Body of pancreas (tissue), 4 donors: ENCODE measurements at places on chromosomes 7 and 10.
A peak's percentile ranks its signal among the peaks of the same experiment; 100 is the strongest.

GRCh38 chr10:129472696-129473555 is 5.9 kb downstream of the MGMT start:
- H3K27me3 ChIP-seq: no peaks in the 10 kb centered on the region
- H3K27ac ChIP-seq: no peak overlapping the region
- H3K4me1 ChIP-seq: peaks cover 20% of the 10 kb centered on the region
- H3K4me3 ChIP-seq: no peak overlapping the region
- no peak for DNase-seq

- H3K4me1 ChIP-seq: no peaks in the 10 kb centered on the region
- no peaks in the 10 kb centered on the region for H3K27me3 ChIP-seq
- DNase-seq: no peak
- no peak overlapping the region for H3K27ac ChIP-seq
Measured at GRCh38 chr7:102312317-102312716, 25.6 kb downstream of the SH2B2 start.

- no peak overlapping the region for H3K27ac ChIP-seq
- H3K4me1 ChIP-seq: no peaks in the 10 kb centered on the region
- H3K36me3 ChIP-seq: no peaks in the 10 kb centered on the region
- H3K4me3 ChIP-seq: no peak overlapping the region
- DNase-seq: no peak
Measured at GRCh38 chr7:121744319-121744718, 128.6 kb upstream of the PTPRZ1 start.

GRCh38 chr10:105834261-105835059 is 1193.4 kb downstream of the SORCS3 start:
- no peaks in the 10 kb centered on the region for H3K36me3 ChIP-seq
- H3K4me3 ChIP-seq: no peak overlapping the region
- no peaks in the 10 kb centered on the region for H3K27me3 ChIP-seq
- no peaks in the 10 kb centered on the region for H3K4me1 ChIP-seq
- H3K27ac ChIP-seq: no peak overlapping the region

GRCh38 chr7:155452505-155453295 is 5.2 kb upstream of the EN2 start:
- peaks cover 48% of the 10 kb centered on the region for H3K4me1 ChIP-seq
- no peak for DNase-seq
- H3K27ac ChIP-seq: no peak overlapping the region

DNA sequence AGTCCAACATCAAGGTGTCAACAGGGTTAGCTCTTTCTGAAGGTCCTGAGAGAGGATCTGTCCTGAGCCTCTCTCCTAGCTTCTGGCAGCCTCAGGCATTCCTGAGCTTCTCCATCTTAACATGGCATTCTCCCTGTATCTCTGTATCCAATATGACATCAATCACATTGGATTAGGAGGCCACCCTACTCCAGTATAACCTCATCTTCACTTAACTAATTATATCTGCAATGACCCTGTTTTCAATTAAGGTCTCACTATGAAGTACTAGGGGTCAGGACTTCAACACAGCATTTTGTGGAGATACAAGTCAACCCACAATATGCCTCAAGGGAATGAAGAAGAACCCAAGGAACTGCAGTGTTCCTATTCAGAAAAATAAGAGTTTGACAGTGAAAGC is 133.8 kb downstream of the RELN start:
- no peak overlapping the region for H3K4me3 ChIP-seq
- no peak for DNase-seq
- H3K36me3 ChIP-seq: no peaks in the 10 kb centered on the region
- H3K27ac ChIP-seq: no peak overlapping the region

GRCh38 chr10:20535897-20536881 is 360.9 kb downstream of the NEBL start:
- no peak overlapping the region for H3K27ac ChIP-seq
- no peak for DNase-seq
- H3K36me3 ChIP-seq: no peaks in the 10 kb centered on the region
- H3K4me1 ChIP-seq: no peaks in the 10 kb centered on the region
- no peaks in the 10 kb centered on the region for H3K27me3 ChIP-seq

GRCh38 chr7:129742256-129742655 is 130.7 kb downstream of the NRF1 start:
- no peaks in the 10 kb centered on the region for H3K36me3 ChIP-seq
- H3K27me3 ChIP-seq: no peaks in the 10 kb centered on the region

- H3K4me1 ChIP-seq: peaks cover 30% of the 10 kb centered on the region
- H3K27me3 ChIP-seq: no peaks in the 10 kb centered on the region
- no peak overlapping the region for H3K4me3 ChIP-seq
- no peaks in the 10 kb centered on the region for H3K36me3 ChIP-seq
- no peak overlapping the region for H3K27ac ChIP-seq
Measured at GRCh38 chr10:61832866-61833481, 68.5 kb upstream of the ARID5B start.

DNA sequence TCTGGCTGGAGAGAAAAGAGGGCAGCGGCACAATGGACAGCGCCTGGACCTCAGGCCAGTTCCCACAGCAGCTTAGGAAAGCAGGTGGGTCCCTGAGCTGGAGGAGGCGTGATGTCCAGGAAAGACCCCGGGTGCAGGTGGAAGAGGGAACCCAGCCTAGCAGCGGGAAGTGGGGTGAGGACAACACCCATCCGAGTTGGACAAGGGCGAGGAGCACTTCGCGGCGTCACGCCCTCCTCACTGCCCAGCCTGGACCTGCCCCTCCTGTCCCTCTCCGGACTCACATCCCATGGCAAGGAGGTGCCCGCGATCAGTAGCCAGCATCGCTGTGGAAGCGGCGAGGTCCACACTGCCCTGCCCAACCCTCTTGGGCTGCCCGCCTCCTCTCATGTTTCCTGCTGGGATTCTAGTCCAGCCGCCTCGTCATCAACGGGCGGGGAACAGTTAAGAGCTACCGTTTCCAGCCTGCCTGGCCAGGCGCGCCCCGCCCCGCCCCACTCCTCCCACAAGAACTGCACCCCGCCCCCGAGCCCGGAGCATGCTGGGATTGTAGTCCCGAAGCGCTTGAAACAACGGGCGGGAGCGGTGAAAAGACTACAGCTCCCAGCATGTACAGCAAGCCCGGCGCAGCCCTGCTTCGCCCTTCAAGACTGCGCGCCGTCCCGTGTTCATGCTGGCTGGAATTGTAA is 930.6 kb upstream of the ZNF722 start:
- no peak overlapping the region for H3K4me3 ChIP-seq
- H3K27ac ChIP-seq: no peak overlapping the region
- no peaks in the 10 kb centered on the region for H3K27me3 ChIP-seq
- no peaks in the 10 kb centered on the region for H3K36me3 ChIP-seq
- peak; percentile 13 for DNase-seq
- no peaks in the 10 kb centered on the region for H3K4me1 ChIP-seq

DNA sequence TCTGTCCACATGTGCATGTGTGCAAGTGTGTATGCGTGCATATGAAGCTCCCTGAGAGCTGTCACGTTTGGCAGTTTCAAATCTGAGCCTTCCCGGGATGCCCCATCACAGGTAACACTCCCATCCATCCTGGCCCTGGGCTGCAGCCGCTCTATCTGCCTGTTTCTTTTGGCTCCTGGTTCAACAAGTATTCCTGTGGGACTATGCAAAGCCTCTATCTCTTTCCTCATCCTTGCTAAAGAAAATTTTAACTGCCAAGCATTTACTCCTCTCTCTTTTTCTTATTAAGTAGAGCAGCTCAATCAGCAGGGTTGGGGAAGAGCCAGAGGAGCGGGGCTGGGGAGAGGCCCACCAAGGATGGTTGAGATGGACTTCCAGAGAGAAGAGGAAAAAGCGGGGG is 24.4 kb upstream of the PDCD4 start:
- H3K27ac ChIP-seq: peak overlapping the region; percentile 96
- peaks cover 92% of the 10 kb centered on the region for H3K4me1 ChIP-seq
- no peak for DNase-seq
- no peaks in the 10 kb centered on the region for H3K27me3 ChIP-seq

DNA sequence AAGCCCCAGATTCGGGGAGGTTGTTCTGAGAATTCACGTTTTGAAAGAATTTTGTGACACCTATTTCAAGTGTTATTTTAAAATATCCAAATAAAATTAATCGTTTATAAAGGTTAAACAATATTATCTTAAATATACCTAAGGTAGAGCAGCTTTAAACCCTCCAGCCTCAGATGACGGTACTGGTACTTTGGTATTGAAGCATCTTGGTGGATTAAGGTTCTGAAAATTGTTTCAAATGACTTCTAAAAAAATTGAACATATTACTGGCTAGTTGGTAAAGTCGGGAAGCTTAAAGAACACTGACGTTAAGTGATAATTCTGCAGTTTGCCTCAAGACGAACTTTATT is 392 bp upstream of the HUS1 start:
- peak overlapping the region; percentile 65 for H3K4me3 ChIP-seq
- H3K4me1 ChIP-seq: peaks cover 11% of the 10 kb centered on the region
- H3K27me3 ChIP-seq: no peaks in the 10 kb centered on the region
- peaks cover 21% of the 10 kb centered on the region for H3K36me3 ChIP-seq

DNA sequence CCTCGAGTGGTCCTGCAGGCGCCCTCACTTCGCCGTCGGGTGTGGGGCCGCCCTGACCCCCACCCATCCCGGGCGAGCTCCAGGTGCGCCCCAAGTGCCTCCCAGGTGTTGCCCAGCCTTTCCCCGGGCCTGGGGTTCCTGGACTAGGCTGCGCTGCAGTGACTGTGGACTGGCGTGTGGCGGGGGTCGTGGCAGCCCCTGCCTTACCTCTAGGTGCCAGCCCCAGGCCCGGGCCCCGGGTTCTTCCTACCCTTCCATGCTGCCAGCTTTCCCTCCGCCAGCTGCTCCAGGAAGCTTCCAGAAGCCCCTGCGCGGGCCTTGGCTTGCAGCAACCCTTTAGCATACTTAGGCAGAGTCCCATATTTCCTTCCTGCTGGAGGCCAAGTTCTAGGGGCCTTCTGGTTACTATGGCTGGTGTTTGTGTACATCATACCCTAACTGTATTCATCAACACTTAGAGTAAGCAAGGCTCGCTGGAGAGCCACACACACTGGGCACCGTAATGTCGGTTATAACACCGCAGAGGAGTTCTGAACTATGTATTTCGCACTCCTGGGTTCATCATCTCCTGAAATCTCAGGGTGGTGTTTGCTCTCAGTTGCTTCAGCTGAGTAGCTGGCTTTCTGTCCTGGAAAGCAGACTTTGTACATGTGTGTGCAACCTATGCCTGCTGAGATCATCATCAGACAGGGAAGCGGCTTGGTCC is 471 bp downstream of the MGMT start:
- DNase-seq: peak; percentile 36
- H3K4me3 ChIP-seq: peak overlapping the region; percentile 80
- H3K4me1 ChIP-seq: peaks cover 33% of the 10 kb centered on the region
- no peaks in the 10 kb centered on the region for H3K36me3 ChIP-seq
- H3K27me3 ChIP-seq: no peaks in the 10 kb centered on the region
- H3K27ac ChIP-seq: peak overlapping the region; percentile 54

GRCh38 chr10:94065787-94066186 is 72.1 kb downstream of the PLCE1 start:
- DNase-seq: no peak
- H3K4me3 ChIP-seq: no peak overlapping the region
- no peaks in the 10 kb centered on the region for H3K27me3 ChIP-seq

DNA sequence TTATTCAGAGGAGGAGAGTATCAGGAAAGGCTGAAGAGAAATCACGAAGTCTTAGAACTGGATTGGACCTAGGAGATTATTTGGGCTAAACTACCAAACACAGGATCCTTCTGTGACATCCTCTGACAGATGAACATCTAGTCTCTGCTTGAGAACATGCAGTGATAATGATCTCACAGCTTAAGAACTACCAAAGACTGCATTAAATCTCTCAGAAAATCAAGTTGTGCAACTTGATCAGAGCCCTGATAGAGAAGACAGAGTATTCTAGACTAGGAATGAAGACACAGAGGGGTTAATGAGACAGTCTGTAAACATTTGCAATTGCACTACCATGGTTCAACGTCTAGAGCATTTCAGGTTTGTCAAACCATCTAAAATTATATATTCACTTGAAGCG is 37.1 kb upstream of the AGBL3 start:
- no peak for DNase-seq
- no peak overlapping the region for H3K27ac ChIP-seq
- no peaks in the 10 kb centered on the region for H3K36me3 ChIP-seq
- H3K27me3 ChIP-seq: no peaks in the 10 kb centered on the region
- H3K4me3 ChIP-seq: no peak overlapping the region
- H3K4me1 ChIP-seq: no peaks in the 10 kb centered on the region

GRCh38 chr10:42753126-42753506 is 29.5 kb upstream of the BMS1 start:
- DNase-seq: peak; percentile 81
- H3K4me3 ChIP-seq: no peak overlapping the region
- H3K4me1 ChIP-seq: peaks cover 34% of the 10 kb centered on the region

- H3K4me1 ChIP-seq: peaks cover 10% of the 10 kb centered on the region
- no peak within 1 kb of the TSS for H3K27ac ChIP-seq
- no peaks in the 10 kb centered on the region for H3K36me3 ChIP-seq
Measured at GRCh38 chr7:48035301-48035966, at the start of gene C7orf57. Gene C7orf57 (plus strand): TSS chr7:48035543. CDS start chr7:48036309, 766 bp downstream.

DNA sequence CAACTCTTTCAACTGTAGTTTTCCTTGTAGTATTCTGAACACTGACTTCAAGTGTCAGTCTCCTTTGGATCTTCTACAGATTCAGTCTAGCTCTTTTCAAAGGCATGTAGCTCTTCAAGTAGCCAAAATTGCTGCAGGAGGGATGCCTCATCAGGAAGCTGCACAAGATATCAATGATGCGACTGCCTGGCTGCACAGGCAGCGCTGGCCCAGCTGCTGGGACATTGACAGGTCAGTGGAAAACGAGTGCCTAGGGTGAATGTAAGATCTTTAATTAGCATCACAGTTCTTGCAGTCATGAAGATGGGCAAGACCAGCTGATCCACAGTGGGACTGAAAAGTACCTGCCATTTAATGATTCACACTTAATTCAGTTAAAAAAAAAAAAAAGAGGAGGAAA is 167.6 kb downstream of the ANK3 start:
- no peaks in the 10 kb centered on the region for H3K27me3 ChIP-seq
- no peaks in the 10 kb centered on the region for H3K36me3 ChIP-seq
- H3K4me3 ChIP-seq: no peak overlapping the region

GRCh38 chr10:71289421-71290130 is 29.5 kb upstream of the SLC29A3 start:
- peaks cover 9% of the 10 kb centered on the region for H3K4me1 ChIP-seq
- H3K27me3 ChIP-seq: no peaks in the 10 kb centered on the region
- DNase-seq: no peak

DNA sequence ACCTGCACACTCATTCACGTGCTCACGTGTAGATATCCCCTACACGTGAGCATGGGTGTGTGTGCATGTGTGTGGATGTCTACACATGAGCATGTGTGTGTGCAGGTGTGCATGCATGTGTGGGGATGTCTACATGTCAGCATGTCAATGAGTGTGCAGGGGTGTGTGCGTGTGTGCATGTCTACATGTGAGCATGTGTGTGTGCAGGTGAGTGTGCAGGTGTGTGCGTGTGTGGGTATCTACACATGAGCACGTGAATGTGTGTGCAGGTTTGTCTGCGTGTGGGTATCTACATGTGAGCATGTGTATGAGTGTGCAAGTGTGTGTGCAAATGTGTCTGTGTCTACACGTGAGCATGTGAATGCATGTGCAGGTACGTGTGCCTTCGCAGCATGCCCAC is 274.8 kb downstream of the PTPRN2 start:
- H3K27ac ChIP-seq: no peak overlapping the region
- no peak for DNase-seq
- no peak overlapping the region for H3K4me3 ChIP-seq
- no peaks in the 10 kb centered on the region for H3K36me3 ChIP-seq
- H3K27me3 ChIP-seq: no peaks in the 10 kb centered on the region

GRCh38 chr7:30761214-30762156 is 9.6 kb downstream of the INMT start:
- H3K4me1 ChIP-seq: peaks cover 21% of the 10 kb centered on the region
- no peak overlapping the region for H3K27ac ChIP-seq
- H3K27me3 ChIP-seq: no peaks in the 10 kb centered on the region
- H3K36me3 ChIP-seq: no peaks in the 10 kb centered on the region
